ENCODE measurements at places on chromosomes 12 and 14. TPM values are rescaled to one million over a fixed set of nuclear protein-coding genes. Genes with fewer than 3 reads are reported as not detected.

Gene CLEC4D
- polyA plus RNA-seq, result not detected

Gene RBM19
- 49.7 TPM for polyA plus RNA-seq

Gene TMTC1
- not detected for polyA plus RNA-seq

Gene KRT82
- not detected for polyA plus RNA-seq

Gene PROX2
- not detected for polyA plus RNA-seq

Gene CACNB3
- 1.5 TPM for polyA plus RNA-seq

Gene PRB2
- not detected for polyA plus RNA-seq

Gene TMEM106C
- 61.5 TPM for polyA plus RNA-seq

Gene SNW1
- 103 TPM for polyA plus RNA-seq

Gene CISTR
- not detected for polyA plus RNA-seq
